ENCODE measurements at places on chromosomes 7 and 10.
A peak's percentile ranks its signal among the peaks of the same experiment; 100 is the strongest.

DNA sequence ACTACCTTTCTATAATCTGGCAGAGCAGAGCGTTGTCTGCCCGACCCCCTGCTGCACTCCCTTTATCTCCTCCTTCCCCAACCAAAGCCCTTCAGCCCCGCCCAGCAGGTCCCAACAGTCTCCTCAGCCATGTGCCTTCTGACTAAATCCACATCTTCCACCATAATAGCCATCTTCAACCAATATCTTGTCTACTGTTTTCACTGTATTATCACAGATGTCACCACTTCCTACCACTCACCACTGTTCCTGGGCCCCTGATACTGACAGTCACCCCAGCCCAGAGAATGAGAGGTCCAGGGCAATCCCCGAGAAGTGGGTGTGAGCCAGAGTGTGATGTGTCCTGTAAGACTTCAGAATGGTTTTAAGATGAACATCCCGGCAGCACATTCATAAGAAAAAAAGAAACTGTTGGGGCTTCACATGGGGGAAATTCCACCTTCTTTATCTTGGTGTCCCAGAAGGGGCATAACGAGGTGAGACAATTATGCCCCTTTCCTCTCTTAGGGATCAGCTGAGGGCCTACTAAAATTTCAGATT lies 25.3 kb downstream of the CCDC6 start:
- DNase-seq: no peak

- no peak for DNase-seq
Observed at GRCh38 chr10:113099431-113100183, 149.6 kb downstream of the TCF7L2 start.

DNA sequence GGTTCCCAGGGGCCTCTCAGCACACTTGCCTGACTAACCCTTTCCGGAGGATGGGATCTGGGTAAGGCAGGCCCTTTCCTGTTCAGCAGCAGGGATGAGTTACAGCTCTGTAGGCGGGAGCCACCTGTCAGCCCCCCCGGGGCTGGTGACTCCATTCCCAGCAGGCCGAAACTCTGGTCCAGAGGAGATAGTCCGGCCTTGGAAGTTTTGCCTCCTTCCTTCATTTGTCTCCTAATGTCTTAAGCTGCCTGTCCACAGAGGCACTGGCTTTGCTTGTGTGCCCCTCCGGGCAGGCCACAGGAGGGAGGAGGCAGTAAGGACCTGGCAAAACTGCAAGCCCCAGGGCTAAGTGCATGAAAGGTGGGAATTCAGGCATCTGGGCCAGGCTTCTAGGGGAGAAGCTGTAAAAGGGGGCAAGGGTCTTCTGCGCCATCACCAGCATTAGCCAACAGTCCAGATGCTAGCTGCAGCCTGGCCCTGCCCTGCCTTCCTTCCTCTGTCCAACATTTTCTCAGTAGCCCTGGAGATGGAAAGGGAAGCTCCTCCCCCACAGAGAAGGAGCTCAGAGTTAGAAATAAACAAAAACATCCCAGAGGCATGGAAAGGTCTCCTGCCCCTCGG lies 1.2 kb downstream of the ADIRF start:
- DNase-seq: no peak

GRCh38 chr10:72014785-72015480 lies 50.7 kb downstream of the CHST3 start:
- no peak for DNase-seq

DNA sequence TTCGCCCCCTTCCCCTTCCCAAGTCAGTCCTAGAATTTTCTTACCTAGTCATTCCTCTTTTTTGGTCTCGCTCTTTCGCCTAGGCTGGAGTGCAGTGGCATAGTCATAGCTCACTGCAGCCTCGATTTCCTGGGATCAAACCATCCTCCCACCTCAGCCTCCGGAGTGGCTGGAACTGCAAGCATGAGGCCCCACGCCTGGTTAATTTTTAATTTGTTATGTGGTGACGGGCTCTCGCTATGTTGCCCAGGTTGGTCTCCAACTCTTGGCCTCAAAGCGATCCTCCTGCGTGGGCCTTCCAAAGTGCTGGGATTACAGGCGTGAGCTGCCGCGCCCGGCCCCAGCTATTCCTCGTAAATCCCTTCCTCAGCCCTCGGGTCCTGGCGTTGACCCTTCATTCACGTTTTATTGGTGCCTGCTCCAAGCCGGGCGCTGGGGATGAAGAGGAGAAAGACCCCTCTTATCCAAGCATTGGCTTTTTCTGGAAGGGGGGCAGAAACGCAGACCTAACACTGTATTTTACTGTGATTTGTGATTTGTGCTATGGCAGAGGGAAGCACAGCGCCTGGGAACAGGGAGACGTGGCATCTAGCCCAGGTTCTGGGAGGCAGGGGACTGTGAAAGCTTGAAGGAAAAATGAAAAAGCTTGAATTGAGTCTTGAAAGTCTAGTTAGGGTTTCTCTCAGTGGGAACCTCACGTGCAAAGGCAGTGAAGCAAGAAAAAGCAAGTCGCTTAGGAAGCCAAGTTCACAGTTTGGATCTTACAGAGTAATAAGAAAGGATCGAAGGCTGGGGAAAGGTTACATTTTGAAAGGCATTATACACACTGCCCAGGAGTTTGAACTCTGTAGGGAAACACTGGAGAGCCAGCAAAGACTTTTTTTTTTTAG lies 516 bp downstream of the ZNHIT1 start:
- DNase-seq: no peak

- peak; percentile 35 for DNase-seq
Observed at GRCh38 chr7:56092789-56093531, at the start of gene PHKG1. Gene PHKG1 (minus strand): TSS chr7:56092952. CDS start chr7:56088941, 4,011 bp downstream.

DNA sequence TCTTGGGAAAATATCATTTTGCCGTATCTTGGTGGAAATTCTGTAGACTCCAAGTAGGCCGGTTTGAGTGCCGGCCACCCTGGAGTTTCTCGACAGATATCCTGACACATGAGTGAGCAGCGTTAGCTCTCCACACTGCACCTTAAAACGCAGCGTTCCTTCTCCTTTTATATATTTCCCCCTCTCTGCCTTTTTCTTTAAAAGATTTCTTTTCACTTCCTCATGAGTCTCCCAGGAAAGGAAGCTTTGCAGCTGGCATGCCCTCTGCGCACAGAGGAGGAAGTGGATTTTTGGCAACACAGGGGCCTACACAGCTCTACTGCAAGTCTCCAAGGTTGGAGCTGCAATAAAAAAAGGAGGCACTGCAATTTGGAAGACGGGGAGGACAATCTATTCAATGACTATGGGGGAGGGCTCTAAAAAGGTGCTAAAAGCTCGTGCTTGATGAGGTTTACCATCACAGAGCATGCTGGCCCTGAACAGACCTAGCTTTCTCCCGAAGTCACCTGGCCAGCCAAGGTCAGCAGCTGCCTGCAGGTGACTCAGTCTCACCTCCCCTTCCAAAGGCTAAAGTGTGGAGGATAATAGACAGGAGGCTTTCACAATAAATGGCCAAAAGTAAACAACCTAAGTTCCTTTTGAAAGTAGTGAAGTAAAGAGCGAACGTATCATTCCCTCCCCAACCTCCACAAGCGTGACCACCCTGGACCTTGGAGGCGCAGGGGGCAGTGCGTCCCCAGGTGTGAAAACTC lies 252.8 kb downstream of the ZMYND11 start:
- DNase-seq: no peak

DNA sequence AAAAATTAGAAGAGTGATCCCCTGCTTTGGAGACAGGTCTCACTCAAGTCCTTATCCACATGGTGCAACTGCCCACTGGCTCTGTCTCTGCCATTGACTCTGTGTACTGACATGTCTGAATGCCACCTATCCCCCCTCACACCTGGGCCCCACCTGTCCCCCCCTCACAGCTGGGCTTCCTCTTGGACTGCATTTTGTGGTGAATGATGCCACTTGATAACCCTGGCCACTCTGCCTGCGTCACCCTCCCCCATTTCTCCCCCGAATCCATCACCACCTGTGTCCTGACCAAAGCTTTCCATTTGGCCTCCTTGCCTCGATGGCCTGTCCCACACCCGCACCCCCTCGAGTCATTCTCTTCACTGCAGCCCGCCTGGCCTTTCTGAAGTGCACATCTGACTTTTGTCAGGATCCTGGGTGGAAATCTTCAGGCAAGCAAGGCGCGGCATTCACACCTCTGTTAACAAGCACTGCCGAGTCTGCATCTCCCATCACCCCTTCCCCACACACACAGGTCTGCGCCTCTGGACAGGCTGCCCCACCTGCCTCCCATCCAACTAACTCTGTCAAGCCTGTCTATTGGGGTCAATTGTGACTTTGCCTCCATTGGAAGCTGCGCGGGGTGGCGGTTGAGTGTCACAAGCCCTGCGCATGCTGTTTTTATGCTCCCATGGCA lies 175.3 kb upstream of the KLF14 start:
- DNase-seq: no peak

DNA sequence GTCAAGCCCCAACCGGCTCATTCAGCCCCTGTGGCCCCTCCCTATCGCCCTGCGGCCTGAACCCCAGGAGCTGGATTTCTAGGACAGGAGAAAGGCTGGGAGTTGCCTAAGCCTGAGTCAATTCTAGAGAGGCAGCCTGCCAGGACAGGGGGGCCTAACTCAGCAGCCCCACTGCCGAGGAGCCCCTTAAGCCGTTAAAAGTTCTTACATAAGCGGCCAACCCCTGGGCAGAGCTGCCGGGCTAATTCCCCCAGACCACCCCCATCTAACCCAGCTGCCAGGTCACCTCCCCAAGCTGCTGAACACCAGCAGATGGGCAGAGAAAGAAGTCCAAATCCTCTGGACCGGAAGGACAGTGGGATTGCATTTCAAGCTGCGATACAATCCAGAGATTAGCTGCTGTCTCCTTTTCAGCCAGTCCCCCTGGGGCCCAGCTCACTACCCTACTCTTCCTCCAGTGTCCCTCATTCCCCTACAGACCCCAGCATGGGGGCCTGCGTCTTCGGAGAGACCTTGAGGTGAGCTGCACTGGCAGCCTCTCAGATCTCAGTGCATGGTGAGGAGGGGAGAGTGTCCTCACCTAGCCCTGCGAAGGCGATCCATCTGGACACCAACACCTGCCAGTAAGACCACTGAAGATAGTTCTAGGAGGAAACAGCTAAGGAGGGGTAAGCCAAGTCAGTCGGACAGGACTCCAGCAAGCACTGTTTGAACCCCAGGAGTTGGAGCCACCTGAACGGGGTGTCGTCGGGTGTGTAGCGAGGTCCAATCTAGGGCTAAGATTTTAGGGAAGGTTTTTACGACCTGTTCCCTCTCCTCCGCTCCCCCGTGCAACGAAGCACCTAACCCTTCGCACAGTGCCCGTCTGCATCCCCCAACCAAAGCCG lies 830 bp downstream of the IMPDH1 start:
- peak; percentile 97 for DNase-seq

GRCh38 chr7:97480772-97481390 lies 251.0 kb upstream of the TAC1 start:
- DNase-seq: peak; percentile 77

GRCh38 chr10:102514487-102515311 lies 10.9 kb downstream of the SUFU start:
- no peak for DNase-seq

GRCh38 chr7:159144758-159145489 lies at the start of gene VIPR2:
Gene VIPR2 (minus strand): TSS chr7:159144867. CDS start chr7:159144771, 96 bp downstream.
- no peak for DNase-seq

DNA sequence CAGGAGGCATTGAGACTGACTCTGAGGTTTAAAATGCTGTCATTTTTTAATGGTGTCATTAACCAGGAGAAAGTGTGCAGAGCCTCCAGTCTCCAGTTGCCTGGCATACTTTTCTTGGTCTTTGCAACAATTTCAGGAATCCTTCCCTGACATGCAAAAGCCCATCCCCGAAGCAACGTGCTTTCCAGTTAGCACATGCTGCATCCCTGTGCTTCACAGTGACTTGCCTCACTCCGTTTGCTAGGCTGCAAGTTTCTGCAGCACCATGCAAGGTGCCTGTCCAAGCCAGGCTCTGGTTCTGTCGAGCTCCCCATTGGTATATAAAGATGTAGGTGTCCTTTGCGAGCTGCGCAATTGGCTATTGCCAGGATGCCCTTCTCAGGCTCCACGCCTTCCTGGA lies 135.0 kb downstream of the GALNT17 start:
- DNase-seq: no peak

- DNase-seq: no peak
Observed at GRCh38 chr7:90413185-90413528, 9.9 kb downstream of the CLDN12 start.

- peak; percentile 34 for DNase-seq
Observed at GRCh38 chr10:3775696-3776551, 9.1 kb downstream of the KLF6 start.

- no peak for DNase-seq
Observed at GRCh38 chr7:133150760-133151159, 68.9 kb upstream of the CHCHD3 start.

- no peak for DNase-seq
Observed at GRCh38 chr10:59954296-59954695, 47.9 kb upstream of the CCDC6 start.

DNA sequence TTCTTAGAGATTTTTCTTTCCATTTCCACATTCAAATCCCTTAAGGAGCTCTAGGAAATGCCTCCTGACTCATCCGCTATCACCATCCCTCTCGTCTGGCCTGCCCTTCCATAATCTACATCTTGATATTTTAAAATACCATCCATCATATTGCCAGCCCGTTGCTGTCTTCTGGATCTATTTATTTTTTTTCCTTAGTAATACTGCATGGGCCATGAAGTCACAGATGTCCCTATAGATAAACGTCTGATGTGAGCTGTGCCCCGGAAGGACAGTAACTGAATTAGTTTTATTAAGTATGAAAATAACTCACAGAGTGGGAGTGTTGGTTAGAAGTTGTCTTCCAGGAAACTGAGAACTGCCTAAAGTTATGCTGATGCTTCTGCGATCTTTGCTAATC lies 76.2 kb downstream of the KLF6 start:
- no peak for DNase-seq

DNA sequence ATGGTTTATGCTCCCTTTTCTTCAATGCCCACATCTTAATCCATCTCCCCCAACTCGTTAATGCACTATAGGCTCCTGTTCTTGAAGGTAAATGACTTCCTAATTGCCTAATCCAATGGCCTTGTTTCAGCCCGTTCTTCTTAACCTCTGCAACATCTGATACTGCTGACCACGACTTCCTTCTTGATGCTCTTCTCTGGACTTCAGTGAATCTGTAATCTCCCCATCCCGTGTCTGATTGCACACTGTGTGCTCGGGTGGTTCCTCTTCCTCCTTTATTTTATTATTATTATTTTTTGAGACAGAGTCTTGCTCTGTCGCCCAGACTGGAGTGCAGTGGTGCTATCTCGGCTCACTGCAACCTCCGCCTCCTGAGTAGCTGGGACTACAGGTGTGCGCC lies 58.9 kb downstream of the HIPK2 start:
- DNase-seq: no peak

- no peak for DNase-seq
Observed at GRCh38 chr7:1454542-1454941, 4.7 kb downstream of the MICALL2 start.

- peak; percentile 56 for DNase-seq
Observed at GRCh38 chr10:97584060-97584797, at the start of gene HOGA1. Gene HOGA1 (plus strand): TSS chr10:97584389. CDS start chr10:97584704, 315 bp downstream.

All from WERI-Rb-1 (cell line).